Stimulated activated CD4-positive, alpha-beta T cell treated with anti-CD3 and anti-CD28 coated beads, Interleukin-15, amount 100 ng/mL, for 1 hour (primary cell): ENCODE measurements at places on chromosomes 7 and 10.

GRCh38 chr10:15290671-15291070, 80.4 kb downstream of the FAM171A1 start:
- no peak for DNase-seq

DNA sequence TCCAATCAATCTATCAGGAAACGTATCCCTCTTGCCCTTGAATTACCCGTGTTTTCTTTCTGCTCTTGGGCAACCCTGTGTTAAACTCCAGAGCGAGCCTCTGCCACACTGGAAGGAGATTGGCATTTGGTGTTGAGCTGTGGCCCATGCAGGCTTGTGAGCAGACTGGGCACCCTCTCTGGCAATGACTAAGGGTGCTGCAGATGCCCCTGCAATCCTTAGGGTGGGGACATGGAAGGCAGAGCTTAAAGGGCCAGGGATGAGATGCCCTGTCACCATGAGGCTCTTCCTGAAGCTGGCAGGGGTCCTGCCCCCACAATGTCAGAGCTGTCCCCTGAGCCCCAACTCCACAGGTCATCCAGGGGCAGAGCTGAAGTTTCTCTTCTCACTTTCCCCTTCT, 19.5 kb upstream of the FAM180A start:
- no peak for DNase-seq

GRCh38 chr7:19145434-19146115, 354 bp upstream of the FERD3L start:
- no peak for DNase-seq

- DNase-seq = no peak
Observed at GRCh38 chr7:42722716-42723115, 189.2 kb downstream of the C7orf25 start.

GRCh38 chr7:28815928-28816373, 142.2 kb downstream of the TRIL start:
- DNase-seq = no peak

GRCh38 chr7:114264023-114264422, 150.6 kb upstream of the FOXP2 start:
- DNase-seq = no peak

DNA sequence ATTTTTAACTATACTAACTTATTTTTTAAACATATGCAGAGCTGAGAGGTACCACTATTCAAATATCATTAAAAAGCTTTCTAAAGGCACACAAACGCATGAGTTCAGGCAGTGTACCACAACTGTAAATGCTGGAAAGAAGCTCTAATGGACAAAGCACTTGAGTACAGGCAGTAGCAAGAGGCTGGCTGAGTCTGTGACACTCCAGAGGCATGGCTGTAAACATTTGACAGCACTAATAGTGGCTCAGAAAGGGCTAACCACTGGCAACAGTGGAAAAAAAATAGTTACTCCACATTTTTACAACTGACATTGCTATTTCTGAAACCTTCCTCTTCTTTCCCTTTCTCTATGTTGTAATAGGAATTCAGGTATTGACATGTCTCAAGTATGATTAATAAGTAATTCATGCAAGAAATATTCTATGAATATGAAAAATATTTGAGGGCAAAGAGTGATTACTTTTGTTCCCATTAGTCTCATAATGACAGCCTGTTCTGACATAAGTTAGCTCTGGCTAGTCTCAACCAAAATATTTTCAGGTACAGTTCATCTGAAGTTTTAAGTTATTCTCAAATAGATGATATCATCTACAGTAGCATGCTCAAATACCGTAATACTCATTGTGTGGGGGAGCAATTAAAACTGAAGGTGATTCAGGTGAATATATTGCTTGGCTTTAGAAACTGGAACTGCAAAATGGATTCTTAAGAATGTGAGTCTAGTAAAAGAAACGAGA, 324.0 kb upstream of the POT1 start:
- no peak for DNase-seq

DNA sequence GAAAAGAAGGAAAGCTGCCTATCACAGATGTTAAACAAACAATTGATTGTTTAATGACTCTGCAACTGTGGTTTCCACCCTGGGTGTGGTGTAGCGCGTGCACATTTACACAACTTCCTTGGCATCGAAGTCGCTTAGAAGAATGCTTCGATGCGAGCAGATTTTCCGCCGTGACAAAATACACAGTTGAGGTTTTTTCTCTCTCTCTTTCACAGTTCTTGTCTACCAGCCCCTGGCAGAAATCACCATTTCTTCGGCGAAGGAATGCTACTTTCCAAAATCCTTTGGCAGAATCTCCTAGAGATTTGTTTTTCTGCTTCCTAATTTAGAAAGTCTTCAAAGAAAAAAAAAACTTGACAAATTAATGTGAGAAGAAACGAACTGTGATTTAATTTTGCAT, 70.7 kb upstream of the C1QL3 start:
- no peak for DNase-seq

GRCh38 chr10:59675812-59676211, 33.8 kb downstream of the SLC16A9 start:
- DNase-seq = no peak

GRCh38 chr10:117775526-117775925, 233.0 kb downstream of the EMX2 start:
- no peak for DNase-seq
